ENCODE measurements at places on chromosomes 16 and 17.

DNA sequence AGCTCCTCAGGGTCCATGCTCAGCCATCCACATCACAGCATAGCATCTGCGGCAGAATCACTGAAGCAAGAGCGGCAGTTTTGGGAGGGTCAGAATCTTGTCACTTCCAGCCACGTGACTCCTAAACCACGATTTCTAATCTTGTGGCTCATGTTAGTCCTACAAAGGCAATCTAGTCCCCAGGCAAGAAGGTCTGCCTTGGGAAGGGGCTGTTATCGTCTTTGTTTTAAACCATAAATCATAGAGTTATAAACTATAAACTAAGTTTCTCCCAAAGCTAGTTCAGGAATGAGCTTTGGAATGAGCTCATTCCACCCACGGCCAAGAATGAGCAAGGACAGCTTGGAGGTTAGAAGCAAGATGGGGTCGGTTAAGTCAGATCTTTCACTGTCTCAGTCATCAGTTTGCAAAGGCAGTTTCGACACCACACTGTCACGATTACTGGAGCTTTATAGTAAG lies 20.8 kb upstream of the DNAH17 start:
- no peak for DNase-seq

GRCh38 chr16:50273888-50274325 lies 7.6 kb downstream of the ADCY7 start:
- no peak for DNase-seq

DNA sequence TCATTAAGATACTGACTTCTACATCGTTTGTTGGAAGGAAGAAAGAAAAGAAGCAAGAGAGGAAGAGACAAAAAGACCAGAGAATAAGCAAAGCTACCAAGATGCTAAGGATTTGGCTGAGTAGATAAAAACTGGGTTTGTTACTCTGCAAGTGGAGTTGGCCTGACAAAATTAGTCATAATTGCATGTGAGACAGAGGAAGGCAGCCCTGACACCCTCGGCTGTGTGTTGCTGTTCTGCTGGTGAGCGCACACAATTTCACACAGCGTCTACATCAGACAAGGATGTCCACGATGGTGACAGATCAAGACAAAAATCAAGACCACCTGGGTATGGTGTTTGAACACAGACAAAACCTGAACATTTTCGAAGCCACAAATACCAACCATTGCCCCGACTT lies 75.4 kb upstream of the FA2H start:
- no peak for DNase-seq

DNA sequence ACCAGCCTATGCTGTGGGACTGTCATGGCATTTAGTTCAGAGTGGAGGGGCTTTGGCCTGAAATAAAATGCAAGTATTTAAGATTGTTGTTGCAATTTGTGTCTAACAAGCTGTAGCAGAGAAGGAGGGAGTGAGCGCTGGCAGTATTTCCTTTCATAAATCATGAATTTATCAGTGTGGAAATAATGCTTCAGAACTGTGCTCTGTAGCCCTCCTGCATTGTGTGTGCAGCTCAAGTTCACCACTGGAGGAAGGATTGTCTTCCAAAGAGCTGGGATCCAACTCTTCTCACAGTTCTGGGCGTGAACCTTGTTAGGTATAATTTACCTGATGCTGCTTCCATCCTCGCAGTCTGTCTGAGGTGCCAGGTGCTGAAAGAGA lies 15.1 kb downstream of the SNX11 start:
- DNase-seq, result no peak

DNA sequence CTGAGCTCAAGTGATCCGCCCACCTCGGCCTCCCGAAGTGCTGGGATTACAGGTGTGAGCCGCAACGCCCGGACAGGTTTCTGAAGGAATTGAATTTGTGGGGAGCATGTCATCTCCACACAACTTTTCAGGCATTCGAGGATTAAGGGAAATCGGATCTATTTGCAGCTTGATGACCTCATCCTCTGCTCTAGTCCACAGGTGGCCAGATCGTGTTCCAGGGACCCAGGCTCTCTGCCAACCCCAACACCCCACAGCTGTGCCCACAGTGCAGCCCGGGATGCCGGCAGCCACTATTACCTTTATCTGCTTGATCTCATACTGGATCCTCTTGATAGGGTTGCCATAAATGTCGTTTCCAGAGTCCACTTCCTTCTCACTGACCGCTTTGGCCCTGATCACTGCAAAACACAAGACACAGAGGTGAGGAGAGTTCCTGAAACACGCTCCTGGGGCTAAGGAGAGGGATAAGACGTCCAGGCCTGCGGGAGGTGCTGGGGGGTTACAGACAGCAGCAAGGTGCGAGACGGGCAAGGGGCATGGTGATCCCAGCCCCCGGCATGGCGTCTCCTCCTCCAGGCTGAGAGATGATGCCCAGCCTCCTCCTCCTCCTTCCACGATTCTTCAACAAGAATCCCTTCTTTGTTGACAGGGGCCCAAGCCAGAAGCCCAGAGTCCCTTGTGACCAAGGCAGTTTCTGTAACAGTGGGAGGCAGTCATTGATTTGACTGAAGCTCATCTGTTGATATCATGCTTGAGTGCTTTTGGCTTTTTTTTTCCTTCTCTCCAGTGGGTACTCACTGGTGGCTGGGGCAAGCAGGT lies 29.3 kb downstream of the CEP295NL start:
- DNase-seq, result no peak
